DMS79 (cell line): ENCODE measurements at places on chromosomes 7 and 10.

- DNase-seq, result no peak
Measured at GRCh38 chr7:127678947-127679346, 27.0 kb downstream of the SND1 start.

DNA sequence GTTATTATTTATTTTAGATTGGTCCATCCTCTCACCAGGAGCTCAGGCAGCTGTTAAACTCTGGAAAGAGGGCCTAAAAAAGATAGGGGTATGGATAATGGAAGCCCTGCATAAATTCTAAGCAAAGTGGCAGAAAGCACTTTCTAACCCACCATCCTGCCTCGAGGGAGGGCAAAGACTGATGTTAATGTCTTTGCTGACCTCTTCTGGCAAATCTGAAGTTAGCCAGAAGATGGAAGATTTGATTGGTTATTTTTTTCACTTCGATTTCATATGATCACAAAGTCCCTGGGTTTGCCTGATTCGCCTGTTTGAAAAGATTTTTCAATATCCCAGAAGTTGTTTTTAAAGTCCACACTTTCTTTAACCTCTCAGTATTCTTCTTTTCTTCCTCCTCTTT, 24.8 kb downstream of the OR9A2 start:
- no peak for DNase-seq

DNA sequence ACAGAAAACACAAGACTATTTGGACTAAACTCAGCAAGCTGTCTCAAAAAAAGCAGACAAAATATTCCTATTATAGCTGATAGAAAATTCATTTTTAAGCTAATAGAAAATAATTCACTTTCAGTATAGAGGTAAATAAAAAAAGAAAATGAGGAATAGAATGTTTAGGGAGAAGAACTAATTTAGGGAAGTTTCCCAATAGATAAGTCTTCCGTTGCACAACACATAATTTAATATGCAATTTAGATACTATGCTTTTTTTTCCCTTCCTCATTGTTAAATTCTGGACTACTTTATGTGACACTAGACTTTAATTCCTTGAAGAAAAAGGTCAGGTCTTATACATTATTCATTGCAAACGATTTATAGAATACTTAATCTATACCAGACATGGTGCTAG, 10.3 kb downstream of the PNPLA8 start:
- DNase-seq, result no peak

- DNase-seq, result no peak
Measured at GRCh38 chr10:99982728-99983127, 27.0 kb downstream of the DNMBP start.

DNA sequence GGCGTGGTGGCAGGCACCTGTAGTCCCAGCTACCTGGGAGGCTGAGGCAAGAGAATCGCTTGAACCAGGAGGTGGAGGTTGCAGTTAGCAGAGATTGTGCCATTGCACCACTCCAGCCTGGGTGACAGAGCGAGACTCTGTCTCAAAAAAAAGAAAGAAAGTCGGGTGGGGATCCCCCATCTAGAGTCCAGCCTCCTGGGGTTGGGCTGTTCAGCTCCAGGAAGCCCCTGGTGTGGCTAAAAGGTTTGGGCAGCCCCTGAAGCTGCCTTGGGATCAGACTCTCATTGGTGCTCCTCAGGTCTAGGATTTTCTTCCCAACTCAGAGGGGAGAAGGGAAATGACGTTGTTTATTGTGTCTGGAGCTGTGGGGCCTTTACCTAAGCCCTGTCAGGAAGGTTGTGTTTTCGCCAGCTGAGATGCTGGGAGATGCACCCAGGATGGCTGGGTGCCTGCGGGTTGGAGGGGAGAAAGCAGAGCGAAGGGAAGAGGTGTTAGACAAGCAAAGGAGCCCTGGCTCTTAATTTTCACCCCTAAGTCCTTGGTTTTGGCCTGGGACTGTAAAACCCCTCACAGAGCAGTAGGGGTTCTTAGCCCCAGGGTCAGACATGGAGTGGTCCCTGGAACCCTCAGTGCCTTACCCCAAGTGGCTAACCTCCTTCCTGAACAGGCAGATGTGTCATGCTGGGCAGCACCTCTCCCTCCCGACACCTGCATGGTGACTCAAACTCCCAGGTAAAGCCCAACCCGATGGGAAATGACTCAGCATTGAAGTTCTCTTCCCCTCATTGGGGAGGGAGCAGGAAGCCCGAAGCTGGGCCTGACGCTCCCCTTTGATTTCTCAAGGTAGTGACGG, 21.1 kb downstream of the PLAU start:
- DNase-seq, result no peak

- no peak for DNase-seq
Measured at GRCh38 chr10:126042354-126042753, 146.0 kb downstream of the FANK1 start.

- no peak for DNase-seq
Measured at GRCh38 chr7:27992097-27992496, 188.5 kb downstream of the JAZF1 start.

DNA sequence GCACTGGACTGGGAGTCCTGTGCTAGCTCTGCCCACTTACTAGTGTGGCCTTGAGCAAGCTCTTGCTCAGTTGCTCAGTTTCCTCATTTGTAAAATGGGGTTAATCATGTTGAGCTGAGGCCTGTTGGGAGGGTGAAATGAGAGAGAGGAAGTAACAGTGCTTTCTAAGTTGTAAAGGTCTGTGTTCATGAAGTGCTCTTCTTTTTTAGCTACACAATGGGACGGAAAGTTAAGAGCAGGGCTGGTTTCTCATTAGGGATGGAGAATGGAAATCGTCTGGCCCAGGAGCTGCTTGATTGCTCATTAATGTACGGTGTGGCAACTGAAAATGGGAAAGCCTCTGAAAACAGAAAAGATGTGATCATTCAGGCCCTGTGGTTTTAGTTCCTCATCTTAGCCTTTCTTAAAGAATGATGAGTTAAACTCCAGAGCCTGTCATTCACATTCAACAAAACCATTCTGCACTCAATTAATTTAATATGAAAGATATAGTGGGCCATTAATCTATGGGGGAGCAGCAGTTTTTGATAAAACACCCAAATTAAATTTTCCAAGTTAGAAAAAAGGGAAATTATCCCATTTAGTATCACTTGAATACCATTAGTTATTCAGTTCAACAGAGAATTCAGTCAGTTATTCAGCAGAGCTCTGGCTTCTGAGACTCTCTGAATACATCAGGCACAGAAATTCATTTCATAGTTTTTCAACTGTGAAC, 60.5 kb downstream of the SH2D4B start:
- no peak for DNase-seq

- DNase-seq, result no peak
Measured at GRCh38 chr10:62830679-62831078, 14.5 kb upstream of the EGR2 start.

- no peak for DNase-seq
Measured at GRCh38 chr10:68647672-68648341, 73.2 kb upstream of the CCAR1 start.

DNA sequence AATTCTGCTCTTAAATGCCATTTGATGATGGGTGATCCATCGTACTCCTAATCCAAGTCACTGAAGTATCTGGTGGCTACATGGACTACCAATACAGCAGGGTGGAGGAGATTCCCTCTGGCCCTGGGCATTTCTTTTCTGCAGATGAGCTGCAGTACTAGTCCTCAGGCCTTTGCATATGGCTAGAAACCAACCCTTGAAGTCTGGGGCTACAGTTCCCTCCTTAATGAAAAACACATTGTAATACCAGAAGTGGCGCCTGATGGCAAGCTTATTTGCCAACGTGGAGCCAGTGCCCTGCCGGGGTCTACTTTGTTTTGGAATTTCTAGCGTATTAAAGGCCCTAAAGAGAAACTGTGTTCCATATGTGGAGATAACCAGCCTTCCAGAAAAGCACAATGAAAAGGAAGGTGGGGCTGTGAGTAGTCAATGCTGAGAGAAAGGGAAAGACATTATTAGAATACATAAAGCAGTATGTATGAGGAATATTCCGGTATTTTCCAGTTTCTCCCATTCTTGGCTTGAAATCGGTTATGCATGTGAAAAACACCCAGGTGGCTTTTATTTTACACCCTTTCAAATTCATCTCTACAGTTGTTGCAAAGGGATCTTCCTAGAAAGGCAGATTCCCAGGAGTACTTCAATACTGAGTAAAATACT, 368.8 kb downstream of the PRPF18 start:
- DNase-seq, result no peak

DNA sequence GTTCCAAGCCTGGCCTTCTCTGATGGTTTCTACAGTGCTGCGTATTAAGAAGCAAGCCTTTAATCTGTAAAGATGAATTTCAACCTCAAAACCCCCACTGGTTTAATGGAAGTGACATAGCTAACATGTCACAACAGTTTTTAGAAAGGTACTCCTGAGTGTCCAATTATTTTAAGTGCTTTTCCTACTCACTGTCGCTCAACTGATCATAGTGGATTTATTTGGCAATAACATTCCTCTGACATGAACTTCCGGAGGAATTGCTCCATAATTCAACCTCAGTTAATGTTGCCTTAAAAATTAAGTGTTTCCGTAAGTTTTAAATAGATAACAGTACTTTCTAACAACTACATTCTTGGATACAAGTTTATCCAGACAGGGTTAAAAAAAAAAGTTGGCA, 57.5 kb downstream of the AGMO start:
- DNase-seq, result no peak

DNA sequence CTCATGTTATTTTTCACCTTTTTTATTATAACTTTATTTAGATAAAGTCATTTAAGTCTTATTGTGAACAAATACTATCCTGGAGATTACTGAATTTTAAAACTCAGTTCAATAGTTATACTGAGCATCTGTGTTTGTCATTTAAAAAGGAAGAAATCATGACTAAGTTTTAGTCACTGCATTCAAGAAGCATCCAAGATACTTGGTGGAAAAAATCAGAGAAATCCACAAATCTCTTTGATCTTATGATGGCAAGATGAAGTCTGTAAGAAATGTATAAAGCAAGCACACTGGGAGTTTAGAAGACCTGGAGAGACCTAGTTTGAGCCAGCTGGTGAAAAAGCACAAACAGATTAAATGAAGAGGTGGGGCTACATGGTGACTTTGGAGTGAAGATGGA, 529.8 kb upstream of the IGFBP3 start:
- no peak for DNase-seq

DNA sequence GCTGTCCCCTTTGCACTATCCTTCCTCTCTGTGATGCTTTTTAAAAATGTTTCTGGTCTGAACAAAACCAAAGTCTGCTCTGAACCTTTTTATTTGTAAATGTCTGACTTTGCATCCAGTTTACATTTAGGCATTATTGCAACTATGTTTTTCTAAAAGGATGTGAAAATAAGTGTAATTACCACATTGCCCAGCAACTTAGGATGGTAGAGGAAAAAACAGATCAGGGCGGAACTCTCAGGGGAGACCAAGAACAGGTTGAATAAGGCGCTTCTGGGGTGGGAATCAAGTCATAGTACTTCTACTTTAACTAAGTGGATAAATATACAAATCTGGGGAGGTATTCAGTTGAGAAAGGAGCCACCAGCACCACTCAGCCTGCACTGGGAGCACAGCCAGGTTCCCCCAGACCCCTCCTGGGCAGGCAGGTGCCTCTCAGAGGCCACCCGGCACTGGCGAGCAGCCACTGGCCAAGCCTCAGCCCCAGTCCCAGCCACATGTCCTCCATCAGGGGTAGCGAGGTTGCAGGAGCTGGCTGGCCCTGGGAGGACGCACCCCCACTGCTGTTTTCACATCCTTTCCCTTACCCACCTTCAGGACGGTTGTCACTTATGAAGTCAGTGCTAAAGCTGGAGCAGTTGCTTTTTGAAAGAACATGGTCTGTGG, 11.4 kb upstream of the CSGALNACT2 start:
- no peak for DNase-seq

- DNase-seq, result no peak
Measured at GRCh38 chr10:19958787-19959186, 142.6 kb downstream of the PLXDC2 start.

DNA sequence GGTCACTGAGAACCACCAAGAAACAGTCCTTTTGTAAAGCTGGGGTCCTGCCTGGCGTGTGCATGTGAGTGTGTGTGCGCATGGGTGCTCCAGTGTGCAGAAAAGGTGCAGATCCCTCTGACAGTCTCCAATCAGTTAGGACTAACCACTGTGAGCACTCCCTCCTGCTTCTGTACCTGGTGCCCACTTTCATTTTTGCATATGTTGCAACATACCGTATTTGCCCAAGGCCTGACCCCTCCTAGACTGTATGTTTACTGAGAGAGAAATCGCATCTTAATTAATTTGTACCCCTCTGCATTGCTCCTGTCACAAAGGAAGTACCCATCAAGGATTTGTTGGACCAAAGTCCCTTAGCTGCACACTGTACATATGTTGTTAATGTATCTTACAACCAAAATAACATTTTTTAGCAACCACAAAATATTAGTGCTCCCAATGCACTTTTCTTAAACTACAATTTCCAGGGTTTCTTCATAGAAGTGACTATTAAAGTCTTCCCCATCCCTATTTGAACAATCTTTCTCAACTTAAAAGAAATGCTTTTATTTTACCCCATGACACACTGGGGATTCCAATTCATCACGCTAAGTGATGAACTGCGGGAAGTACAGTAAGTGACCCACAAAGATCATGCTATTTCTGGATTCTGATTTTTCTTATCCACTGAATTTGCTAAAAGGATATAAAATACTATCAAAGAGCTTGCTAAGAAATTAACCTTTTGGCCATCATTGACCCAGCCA, 16.6 kb downstream of the PAXIP1 start:
- DNase-seq, result no peak

- no peak for DNase-seq
Measured at GRCh38 chr10:19048489-19048888, at the start of gene MALRD1. Gene MALRD1 (plus strand): TSS chr10:19048801. CDS start chr10:19048939, 138 bp downstream.

DNA sequence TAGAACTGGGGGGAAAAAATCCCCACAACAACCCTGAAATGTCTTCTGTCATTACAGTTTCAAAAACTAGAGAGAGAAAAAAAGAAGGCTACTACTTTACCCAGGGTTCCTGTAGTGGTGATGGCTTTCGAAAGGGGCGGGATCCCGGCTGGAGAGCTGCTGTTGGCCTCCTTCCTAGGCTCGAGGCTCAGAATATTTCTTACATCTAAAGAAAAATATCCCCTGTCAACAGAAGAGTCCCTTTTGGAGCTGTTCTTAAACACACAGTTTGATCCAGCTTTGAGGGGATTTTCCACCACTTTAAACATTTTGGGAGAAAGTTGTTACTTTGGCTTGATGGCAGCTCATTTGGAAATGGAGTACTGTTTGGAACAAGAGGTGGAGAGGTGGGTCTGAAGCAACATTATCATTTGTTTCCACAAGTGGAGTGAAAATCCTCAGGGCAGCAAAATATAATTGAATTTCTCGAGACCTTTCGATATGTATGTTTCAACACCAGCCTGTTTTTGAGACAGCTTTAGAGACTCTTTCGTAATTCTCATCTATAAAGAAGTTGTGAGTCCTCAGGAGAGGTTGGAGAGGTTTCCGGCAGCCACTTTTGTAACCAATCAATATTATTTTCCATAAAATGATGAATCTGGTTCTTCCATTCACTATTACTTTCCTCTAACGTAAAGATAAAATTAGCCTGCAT, 5.1 kb downstream of the HOXA13 start:
- DNase-seq, result no peak

DNA sequence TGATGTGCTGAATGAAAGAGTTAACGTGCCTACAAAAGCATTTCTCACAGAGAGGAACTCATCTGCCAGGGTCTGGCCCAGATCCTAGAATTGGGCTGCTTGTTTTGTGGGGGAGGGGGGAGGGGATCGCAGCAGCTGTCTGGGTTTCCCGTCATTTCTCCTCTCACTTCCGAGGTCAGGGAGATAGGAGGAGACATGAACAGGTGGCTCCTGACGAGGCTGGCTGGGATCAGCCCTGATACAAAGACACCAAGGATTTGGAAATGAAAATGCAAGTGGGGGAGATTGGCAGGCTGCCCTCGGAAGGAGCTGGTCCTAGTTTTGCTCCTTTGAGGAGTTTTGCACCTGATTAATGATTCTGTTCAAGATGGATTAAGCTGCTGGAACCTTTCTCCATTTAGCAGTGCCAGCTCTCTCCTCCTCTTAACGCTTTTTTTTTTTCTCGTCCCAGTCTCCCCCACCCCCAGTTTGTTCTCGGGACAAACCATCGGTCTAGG, 86.8 kb upstream of the KMT2C start:
- DNase-seq, result peak; percentile 57
